ENCODE measurements at places on chromosomes 12 and 14.

GRCh38 chr14:27367345-27367744 lies 769.5 kb upstream of the NOVA1 start:
- no peak overlapping the region for H3K4me3 ChIP-seq
- H3K4me1 ChIP-seq: no peaks in the 10 kb centered on the region
- no peaks in the 10 kb centered on the region for H3K27me3 ChIP-seq
- no peak overlapping the region for H3K27ac ChIP-seq
- no peak for DNase-seq

GRCh38 chr12:76820888-76821482 lies 57.1 kb downstream of the ZDHHC17 start:
- no peaks in the 10 kb centered on the region for H3K27me3 ChIP-seq
- no peaks in the 10 kb centered on the region for H3K36me3 ChIP-seq
- DNase-seq: no peak
- H3K27ac ChIP-seq: no peak overlapping the region
- peaks cover 14% of the 10 kb centered on the region for H3K4me1 ChIP-seq
- no peak overlapping the region for H3K4me3 ChIP-seq

DNA sequence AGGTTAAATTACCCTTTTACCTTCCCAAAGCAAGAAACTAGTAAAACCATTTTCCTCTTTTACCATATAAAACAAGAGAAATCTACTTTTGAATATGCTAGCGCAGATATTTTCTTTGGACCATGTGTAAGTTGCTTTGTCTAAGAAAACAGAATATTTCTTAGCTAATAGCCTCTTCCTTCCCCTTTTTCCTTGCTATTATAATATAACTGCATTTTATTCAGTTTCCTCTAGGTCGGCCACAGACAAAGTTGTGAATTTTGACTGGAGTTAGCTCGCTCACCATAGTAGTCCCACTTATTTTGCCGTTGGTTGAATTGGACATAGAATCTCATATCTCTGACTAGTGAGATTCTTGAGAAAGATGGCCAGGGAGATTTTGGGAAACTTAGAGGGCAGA lies 115.6 kb downstream of the PLEKHA5 start:
- DNase-seq: no peak
- H3K4me3 ChIP-seq: no peak overlapping the region
- H3K36me3 ChIP-seq: no peaks in the 10 kb centered on the region
- H3K27ac ChIP-seq: no peak overlapping the region

DNA sequence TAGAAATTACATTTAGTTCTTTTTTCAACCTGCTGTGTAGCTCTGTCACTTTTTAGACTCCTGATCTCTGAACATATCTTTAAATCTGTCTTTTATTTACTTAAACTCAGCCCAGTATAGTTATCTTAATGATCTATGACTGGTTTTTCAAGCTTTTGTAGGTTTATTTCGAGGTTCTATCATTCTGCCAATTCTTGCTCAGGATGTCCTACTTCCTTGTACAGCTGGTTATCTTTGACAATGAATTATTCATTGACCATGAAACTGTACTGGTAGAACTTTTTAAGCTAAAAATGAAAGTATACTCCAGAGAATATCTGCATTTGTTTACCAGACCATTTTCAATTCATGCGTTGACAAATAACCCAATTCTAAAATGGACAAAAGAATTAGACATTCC lies 37.8 kb downstream of the TC2N start:
- no peaks in the 10 kb centered on the region for H3K4me1 ChIP-seq
- H3K4me3 ChIP-seq: no peak overlapping the region
- H3K36me3 ChIP-seq: no peaks in the 10 kb centered on the region
- peaks cover under 1% of the 10 kb centered on the region for H3K27me3 ChIP-seq

- no peaks in the 10 kb centered on the region for H3K36me3 ChIP-seq
- H3K27ac ChIP-seq: no peak overlapping the region
- H3K27me3 ChIP-seq: no peaks in the 10 kb centered on the region
- no peak for DNase-seq
Measured at GRCh38 chr12:98149691-98150210, 365.6 kb upstream of the TMPO start.
